Spleen (tissue), 13 donors: ENCODE measurements at places on chromosomes 7 and 10.

- no peak for DNase-seq
Measured at GRCh38 chr10:16437540-16437894, 707 bp downstream of the PTER start.

DNA sequence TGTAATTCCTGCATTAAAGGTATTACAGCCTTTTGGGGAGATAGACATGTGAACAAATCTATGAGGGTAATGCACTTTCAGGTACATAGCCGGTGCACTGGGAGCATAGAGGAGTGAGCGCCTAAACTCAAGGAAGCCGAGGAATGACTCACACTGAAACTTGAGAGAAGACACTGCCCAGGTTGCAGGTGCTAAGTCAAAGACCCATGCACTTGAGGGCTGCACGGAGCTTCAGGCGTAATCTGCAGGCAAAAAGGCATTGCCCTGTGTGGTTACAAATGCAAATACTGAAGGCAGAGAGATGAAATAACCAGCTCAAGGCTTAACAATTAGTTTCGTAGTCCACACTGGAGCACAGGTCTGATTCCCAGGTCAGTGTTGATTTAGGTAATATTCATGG lies 51.0 kb upstream of the OSBPL3 start:
- no peak for DNase-seq

- DNase-seq = no peak
Measured at GRCh38 chr10:99344715-99345114, 15.6 kb downstream of the CNNM1 start.

- DNase-seq = no peak
Measured at GRCh38 chr7:121272676-121273075, 56.1 kb upstream of the WNT16 start.

DNA sequence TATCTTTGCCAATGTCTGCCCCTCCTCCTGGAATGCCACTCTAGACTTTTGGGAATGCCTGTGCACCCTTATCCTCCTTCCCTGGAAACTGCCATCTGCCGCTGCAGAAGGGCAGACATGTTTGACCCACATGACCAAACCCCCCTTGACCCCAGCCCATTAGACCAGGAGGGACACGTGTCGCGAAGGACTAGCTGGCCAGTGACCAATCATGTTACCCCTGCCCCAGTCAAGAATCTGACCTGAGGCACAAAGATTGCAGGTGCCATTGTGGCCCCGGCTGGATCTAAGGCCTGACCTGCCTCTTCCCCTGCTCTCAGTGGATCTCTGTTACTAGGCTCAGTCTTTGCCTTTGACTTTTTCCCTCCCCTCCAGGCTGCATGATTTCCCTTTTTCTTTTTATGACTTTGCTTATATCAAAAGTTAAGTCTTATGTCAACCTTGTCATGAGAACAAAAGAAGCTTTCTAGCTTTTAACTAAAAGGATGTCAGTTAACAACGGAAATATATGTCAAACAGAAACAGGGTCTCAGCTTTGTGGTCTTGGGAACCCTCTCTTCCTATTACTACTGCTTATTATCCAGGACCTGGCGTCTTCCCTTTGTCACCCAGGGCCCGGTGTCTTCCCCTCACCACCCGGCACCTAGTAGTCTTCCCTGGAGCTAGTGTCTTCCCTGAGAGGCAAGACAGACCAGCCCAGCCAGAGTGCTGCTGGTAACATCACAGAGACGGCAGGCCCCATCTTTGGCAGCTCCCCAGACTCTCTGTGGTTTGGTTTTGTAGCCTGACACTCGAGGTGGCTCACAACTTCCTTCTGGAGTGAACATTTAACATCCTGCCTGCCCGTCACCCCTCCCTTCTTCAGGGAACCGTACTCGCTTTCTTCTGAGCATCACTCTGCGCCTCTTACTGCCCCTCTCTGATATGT lies 24.4 kb upstream of the PPIF start:
- DNase-seq = peak; percentile 87

- DNase-seq = no peak
Measured at GRCh38 chr7:126780993-126781392, 471.7 kb downstream of the GRM8 start.

- DNase-seq = no peak
Measured at GRCh38 chr7:99829524-99830160, 1.8 kb downstream of the CYP3A43 start.

DNA sequence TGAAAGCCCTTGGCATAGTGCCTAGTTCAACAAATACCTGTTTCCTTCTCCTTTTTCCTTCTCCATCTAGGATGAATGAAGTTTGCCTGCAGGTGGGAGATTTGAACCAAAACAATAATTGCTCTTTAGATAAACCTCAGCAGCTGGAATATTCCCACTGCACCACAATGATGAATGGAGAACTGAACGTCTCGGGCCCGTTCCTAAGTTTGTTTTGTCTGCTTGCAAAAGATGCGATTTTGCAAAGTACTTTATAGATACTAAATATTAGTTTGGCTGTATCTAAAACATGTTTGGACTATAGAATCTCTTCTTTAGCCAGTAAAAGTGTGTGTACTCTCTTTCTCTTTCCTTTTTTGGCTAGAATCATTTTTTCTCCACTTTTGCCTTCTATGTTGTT lies 75.8 kb upstream of the BMPER start:
- no peak for DNase-seq

GRCh38 chr10:65430979-65431378 lies 1494.9 kb upstream of the LRRTM3 start:
- DNase-seq = no peak

DNA sequence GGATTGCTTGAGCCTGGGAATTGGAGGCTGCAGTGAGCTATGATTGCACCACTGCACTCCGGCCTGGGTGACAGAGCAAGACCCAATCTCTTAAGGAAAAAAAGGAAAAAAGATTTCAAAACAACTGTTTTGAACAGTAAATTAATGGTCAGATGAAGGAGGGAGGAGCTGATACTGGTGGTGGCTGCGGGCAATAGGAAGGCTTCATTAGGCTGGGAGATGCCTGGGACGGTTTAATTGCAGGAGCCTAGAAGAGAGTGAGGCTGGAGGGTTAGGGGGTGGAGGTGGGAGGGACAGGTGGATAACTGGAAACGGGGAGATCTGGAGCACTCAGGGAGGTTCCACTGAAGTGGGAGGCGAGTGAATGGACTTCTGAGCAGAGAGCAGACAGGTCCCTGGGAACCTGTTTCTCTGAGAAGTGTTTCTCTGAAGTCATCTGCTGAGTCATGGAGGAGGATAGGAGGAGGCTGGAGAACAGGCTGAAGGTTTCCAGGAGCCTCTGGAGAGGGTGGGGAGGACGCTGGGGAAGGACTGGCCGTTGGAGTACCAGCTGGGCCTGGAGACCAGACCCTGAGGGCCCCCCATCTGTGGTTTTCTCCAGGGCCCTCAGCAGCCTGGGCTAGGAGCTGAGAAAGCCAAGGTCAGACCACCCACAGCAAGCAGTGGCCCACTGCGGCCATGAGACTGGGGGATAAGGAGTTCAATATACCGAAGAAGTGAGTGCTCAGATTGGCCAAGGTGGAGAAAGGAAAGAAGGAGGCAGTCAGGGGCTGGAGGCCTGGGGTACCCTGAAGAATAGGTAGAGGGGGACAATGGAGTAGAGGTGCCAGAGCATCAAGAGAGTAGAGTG lies 14.4 kb upstream of the YWHAG start:
- peak; percentile 41 for DNase-seq

GRCh38 chr7:47228386-47229014 lies 353.4 kb downstream of the TNS3 start:
- no peak for DNase-seq

DNA sequence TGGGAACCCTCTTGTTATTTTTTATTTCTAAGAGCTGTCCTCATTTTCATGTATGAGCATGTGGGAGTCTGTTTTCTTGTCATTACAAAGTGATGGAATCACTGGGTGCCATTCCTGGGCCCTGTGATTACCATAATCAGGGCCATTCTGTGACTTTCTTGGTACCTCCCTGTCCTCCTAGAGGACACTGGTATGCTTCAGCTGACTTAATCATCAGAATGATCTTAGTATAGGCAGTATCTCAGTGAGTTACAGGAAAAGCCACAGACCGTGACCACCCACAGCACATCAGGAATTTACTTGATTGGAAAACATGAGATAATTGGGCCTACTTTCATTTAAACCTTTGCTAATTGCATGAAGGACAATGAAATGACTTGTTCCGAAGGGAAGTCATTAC lies 7.2 kb downstream of the NOM1 start:
- no peak for DNase-seq

DNA sequence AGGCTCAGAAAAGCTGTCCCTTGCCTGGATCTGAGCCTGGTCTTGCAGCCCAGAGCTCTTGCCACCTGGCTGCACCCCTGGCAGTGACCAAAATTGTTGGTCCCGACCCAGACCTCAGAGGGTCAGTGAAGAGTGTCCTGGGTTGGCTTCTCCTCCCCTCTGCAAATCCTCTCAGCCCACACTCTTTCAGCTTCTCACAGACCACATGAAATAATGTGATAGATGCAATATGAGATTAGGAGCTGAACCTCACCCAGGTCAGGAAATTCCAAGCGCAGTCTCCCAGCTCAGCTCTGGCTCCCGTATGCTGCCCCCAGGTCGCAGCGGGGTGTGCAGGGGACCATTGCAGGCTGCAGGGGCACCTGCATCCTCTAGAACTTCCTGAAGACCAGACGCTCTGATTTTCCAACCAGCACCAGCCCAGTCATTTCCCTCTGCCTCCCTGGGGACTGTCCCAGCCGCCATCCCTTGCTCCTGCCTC lies 19.6 kb upstream of the RET start:
- DNase-seq = peak; percentile 51

GRCh38 chr10:79129361-79129997 lies 60.7 kb downstream of the ZMIZ1 start:
- DNase-seq = no peak

- DNase-seq = no peak
Measured at GRCh38 chr7:110071192-110071591, 1019.7 kb upstream of the LRRN3 start.

- no peak for DNase-seq
Measured at GRCh38 chr10:11297136-11297535, 279.5 kb downstream of the CELF2 start.

DNA sequence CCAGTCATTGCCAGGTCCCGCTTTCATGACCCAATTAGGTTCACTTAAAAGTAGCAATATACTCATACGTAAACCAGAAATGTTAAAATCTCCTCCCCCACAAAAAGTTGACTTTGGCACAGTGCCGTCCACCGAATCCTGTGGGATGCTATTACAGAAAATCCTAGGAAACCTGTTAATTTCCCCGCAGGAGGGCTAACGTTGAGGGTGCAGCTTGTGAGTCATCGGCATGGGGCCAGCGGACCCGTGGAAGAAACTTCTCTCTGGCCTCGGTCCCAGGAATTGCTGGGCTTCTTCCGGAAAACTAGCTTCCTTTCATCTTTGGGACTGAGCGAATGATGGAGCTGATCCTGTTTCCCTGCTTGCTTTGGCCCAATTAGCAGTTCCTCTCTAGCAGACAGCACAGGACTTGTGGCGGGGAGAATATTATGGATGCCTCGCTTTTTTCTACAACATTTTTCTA lies 13.5 kb downstream of the CRYGN start:
- peak; percentile 18 for DNase-seq

- no peak for DNase-seq
Measured at GRCh38 chr10:21535494-21535965, 1.5 kb downstream of the MLLT10 start.

GRCh38 chr10:2936816-2937215 lies 130.5 kb upstream of the PFKP start:
- no peak for DNase-seq

GRCh38 chr7:141416650-141417270 lies 134.4 kb upstream of the AGK start:
- DNase-seq = no peak

DNA sequence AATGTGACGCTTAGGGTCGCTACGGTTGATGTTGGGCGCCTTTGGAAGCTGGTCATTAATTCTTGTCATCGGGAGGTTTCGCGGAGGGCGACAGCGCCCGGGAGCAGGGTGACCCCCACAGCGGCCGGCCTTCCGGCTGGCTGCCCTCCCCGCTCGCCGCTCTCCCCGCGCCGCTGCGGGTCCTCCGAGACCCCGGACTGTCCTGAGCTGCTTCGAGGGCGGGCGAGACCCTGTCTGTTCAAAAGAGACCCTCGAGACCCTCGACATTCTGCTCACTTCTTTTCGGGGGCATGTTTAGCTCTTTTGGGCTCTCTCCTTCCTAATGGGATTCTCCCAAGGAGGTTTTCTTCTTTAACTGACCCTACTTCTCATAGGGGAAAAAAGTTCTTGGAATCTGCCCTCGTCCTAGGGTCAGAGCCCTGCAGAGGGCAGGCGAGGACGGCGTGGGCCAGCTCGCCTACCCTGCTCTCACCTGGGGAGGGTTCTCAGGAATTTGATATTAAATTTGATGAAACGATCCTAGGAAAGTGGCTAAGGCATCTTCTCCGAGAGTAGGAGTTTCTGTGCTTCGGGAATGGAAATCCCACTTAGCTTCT lies 257.0 kb downstream of the OTUD1 start:
- no peak for DNase-seq

DNA sequence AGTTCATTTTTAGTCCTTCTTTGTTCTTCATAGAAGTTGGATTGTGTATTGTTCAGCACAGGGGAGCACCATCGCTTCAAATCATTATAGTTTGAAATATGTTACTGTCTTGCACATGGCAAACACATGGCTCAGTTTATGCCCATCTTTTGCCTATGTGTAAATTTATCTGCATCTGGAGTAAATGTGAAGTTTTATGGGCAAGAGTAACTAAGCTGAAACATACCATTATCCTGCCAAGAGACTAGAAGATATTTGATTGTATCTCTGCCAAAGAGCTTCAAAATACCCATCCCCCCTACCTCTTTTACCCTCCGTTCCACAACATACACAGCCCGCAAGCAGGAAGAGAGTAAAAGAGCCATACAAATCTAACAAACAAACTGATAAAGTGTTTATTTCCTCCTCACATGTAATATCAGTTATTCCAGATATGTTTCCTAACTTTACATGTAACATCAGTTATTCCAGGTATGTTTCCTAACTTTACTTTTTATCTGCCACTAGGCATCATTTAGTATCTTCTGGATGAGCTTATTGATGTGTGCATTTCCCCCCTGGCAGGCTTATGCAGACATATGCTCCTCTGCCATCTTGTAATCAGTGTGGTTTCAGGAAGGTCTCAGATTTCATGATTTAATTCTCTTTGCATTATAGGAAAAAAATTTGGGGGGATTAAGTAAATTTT lies 127.7 kb downstream of the SRI start:
- no peak for DNase-seq

GRCh38 chr10:120741396-120741795 lies 109.8 kb upstream of the WDR11 start:
- no peak for DNase-seq

DNA sequence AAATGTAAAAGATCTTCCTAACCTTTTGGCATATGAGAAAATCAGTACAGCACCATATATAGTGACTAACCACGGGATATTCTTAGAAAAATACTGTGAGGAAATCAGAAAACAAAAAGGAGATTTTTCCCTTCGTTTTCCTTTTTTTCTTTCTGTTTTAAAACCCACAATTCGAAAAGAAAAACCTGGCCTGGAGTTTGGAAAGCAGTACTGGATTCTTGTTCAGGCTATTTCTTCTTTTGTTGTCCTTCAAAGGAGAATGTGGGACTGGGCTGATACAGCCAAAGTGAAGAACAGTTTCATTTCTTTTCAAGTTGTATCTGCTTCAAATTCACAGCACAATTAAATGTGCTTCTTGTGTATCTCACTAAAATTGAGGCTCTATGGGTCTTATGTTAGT lies 156.8 kb upstream of the PHYHIPL start:
- no peak for DNase-seq

GRCh38 chr10:58963101-58963534 lies 213.3 kb upstream of the PHYHIPL start:
- DNase-seq = no peak

- no peak for DNase-seq
Measured at GRCh38 chr10:59337201-59337652, 25.1 kb downstream of the FAM13C start.

GRCh38 chr7:92613214-92613613 lies 23.0 kb upstream of the FAM133B start:
- no peak for DNase-seq
